ENCODE measurements at places on chromosomes 12 and 14. TPM values are rescaled to one million over a fixed set of nuclear protein-coding genes. Genes with fewer than 3 reads are reported as not detected.

Gene MYO1H
- 0.79 TPM for total RNA-seq

GRCh38 chr12:55974308-55974730 is 441 bp downstream of the RAB5B start:
- H3K27me3 ChIP-seq, result no peaks in the 10 kb centered on the region
- peaks cover 11% of the 10 kb centered on the region for H3K4me1 ChIP-seq
- H3K27ac ChIP-seq, result no peak overlapping the region
- peaks cover 17% of the 10 kb centered on the region for H3K36me3 ChIP-seq
- H3K4me3 ChIP-seq, result no peak overlapping the region

GRCh38 chr14:105710119-105711043 is 184.0 kb downstream of the TMEM121 start:
- H3K27me3 ChIP-seq, result no peaks in the 10 kb centered on the region
- no peaks in the 10 kb centered on the region for H3K4me1 ChIP-seq
- H3K4me3 ChIP-seq, result no peak overlapping the region
- DNase-seq, result no peak

Gene BDKRB2
- 3.6 TPM for total RNA-seq

GRCh38 chr12:17028348-17028747 is 422.4 kb upstream of the LMO3 start:
- no peaks in the 10 kb centered on the region for H3K36me3 ChIP-seq
- H3K27ac ChIP-seq, result no peak overlapping the region

DNA sequence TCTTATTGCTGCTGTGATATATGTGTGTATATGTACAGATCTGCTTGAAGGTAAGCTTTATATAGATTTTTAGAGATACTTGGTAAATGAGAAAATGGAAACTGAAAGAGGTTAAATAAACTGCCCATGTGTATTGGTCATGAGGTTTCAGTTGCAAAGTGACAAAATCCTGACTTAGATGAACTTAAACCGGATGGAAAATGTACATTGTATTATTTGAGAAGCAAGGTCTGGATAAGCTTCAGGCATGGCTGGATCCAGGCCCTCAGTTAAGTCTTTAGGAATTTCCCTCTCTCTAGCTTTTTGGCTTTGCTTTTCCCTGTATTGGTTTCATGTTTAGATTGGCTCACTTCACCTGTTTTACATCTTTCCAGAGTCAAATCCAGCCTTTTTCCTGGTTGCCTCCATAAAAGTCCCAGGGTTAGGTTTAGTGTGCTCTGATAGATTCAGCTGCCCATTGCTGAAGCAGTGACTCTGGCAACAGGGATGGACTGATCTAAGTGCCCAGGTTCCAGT is 21.0 kb upstream of the MAP1LC3B2 start:
- DNase-seq, result no peak
- no peak overlapping the region for H3K4me3 ChIP-seq
- H3K4me1 ChIP-seq, result peaks cover 43% of the 10 kb centered on the region
- H3K36me3 ChIP-seq, result no peaks in the 10 kb centered on the region

Gene TAS2R19
- 3.1 TPM for total RNA-seq

GRCh38 chr14:44970907-44971306 is 8.9 kb downstream of the TOGARAM1 start:
- H3K27me3 ChIP-seq, result no peaks in the 10 kb centered on the region
- no peak overlapping the region for H3K27ac ChIP-seq
- no peak for DNase-seq
- no peak overlapping the region for H3K4me3 ChIP-seq
- H3K36me3 ChIP-seq, result peaks cover 52% of the 10 kb centered on the region
- peaks cover 18% of the 10 kb centered on the region for H3K4me1 ChIP-seq

DNA sequence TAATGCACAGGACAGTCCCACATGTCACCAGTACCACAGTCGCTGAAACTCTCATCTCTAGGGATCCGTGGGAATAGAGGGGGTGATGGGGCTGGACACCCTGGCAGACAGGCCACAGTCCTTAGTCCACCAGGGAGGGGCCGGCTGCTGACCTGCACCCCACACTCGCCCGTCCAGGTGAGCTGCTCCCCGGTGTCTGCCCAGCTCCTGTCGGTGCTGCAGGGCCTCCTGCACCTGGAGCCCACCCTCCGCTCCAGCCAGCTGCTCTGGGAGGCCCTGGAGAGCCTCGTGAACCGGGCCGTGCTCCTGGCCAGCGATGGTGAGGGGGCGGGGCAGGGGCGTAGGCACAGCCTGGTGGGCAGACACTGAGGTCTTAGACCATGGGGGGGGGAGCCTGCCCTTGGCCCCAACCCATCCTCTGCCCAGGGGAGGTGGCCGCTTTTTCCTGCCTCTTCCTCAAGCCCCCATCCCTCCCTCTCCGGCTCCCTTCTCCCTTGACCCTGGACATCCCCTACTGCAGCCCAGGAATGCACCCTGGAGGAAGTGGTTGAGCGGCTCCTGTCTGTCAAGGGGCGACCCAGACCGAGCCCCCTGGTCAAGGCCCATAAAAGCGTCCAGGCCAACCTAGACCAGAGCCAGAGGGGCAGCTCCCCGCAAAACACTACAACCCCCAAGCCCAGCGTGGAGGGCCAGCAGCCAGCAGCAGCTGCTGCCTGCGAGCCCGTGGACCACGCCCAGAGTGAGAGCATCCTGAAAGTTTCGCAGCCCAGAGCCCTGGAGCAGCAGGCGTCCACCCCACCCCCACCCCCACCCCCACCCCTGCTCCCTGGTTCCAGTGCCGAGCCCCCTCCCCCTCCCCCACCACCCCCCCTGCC is 17.1 kb upstream of the ADSS1 start:
- no peak overlapping the region for H3K27ac ChIP-seq
- no peak overlapping the region for H3K4me3 ChIP-seq
- no peaks in the 10 kb centered on the region for H3K4me1 ChIP-seq
- H3K27me3 ChIP-seq, result no peaks in the 10 kb centered on the region
- no peak for DNase-seq

- H3K4me3 ChIP-seq, result no peak overlapping the region
- no peaks in the 10 kb centered on the region for H3K36me3 ChIP-seq
- no peaks in the 10 kb centered on the region for H3K4me1 ChIP-seq
- no peak overlapping the region for H3K27ac ChIP-seq
- H3K27me3 ChIP-seq, result peaks cover 46% of the 10 kb centered on the region
These were observed 125.6 kb upstream of the NOS1 start for GRCh38 chr12:117486840-117487659.

DNA sequence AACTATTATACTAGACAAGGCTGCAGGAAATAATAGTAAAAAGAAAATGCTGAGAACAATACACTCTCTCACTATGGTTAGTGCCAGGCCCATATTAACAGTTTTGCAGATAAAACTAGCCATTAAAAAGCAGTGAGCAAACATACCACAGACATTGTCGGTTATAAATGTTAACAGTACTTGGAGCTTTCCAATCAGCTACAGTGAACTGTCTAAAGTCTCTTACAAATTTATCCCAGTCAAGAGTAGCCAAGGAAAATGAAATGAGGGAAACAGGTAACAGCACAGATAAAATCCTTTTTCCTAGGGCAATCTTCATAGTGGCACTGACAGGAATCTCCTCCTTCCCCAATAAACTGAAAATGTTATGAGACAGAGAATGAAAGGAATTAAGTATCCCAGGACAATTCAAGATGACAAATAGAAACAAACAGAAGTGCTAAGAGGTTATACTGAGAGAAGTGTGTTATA is 30.8 kb downstream of the PAWR start:
- no peaks in the 10 kb centered on the region for H3K27me3 ChIP-seq
- no peak overlapping the region for H3K4me3 ChIP-seq
- H3K4me1 ChIP-seq, result peaks cover 21% of the 10 kb centered on the region
- DNase-seq, result no peak
- peaks cover 19% of the 10 kb centered on the region for H3K36me3 ChIP-seq

GRCh38 chr12:92560713-92561542 is 141.9 kb upstream of the PLEKHG7 start:
- peaks cover 6% of the 10 kb centered on the region for H3K4me1 ChIP-seq
- no peak overlapping the region for H3K4me3 ChIP-seq
- no peaks in the 10 kb centered on the region for H3K27me3 ChIP-seq
- no peak overlapping the region for H3K27ac ChIP-seq
- no peak for DNase-seq
- H3K36me3 ChIP-seq, result no peaks in the 10 kb centered on the region

DNA sequence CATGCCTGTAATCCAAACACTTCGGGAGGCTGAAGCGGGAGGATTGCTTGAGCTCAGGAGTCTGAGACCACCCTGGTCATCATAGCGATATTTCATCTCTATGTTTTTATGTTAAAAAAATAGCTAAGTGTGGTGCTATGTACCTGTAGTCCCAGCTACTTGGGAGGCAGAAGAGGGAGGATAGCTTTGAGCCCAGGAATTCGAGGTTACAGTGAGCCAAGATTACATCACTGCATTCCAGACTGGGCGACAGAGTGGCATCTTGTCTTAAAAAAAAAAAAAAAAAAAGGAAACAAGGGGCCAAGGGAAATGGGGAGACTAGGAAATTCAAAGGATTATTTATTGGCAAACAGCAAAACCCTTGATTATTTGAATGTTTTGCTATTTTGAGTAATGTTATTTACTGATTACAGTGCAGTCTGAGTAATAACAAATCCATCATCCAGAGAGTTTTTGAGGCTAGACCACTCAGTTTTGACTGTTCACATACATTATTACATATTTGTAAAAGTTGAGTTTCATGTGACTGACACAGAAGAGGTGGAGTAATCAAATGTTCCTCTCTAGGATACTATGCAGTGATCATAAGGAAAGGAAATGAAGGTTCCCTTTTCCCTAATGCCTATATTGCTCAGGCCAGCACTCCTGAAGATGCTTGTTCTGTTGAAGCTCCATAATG is 40.8 kb downstream of the PRKCH start:
- no peaks in the 10 kb centered on the region for H3K27me3 ChIP-seq
- peaks cover 4% of the 10 kb centered on the region for H3K36me3 ChIP-seq
- DNase-seq, result no peak
- H3K27ac ChIP-seq, result no peak overlapping the region
- peaks cover 5% of the 10 kb centered on the region for H3K4me1 ChIP-seq

Gene WNT1
- not detected for total RNA-seq

GRCh38 chr14:101480747-101481530 is 80.4 kb upstream of the DIO3 start:
- DNase-seq, result peak; percentile 50
- no peaks in the 10 kb centered on the region for H3K36me3 ChIP-seq
- peak overlapping the region; percentile 6 for H3K27ac ChIP-seq
- H3K27me3 ChIP-seq, result peaks cover 7% of the 10 kb centered on the region

DNA sequence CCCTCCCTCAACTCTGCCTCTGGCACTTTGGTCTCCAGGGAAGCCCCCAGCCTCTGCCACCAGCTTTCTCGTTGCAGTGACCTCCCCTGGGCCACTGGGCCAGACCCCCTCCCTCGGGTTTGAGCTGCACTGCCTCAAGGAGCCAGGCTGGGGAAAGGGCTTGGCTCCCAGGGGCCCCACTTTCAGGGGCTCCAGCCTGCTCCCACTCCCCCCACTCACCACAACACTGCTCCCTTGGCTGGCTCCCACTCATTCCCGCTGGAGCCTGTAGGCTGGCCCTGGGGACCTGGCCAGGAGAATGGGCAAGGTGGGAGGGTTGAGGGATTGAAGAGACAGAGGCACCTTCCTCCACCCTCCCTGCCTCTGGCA is 19.3 kb upstream of the KIF26A start:
- H3K27me3 ChIP-seq, result peaks cover 71% of the 10 kb centered on the region
- peak overlapping the region; percentile 91 for H3K27ac ChIP-seq
- DNase-seq, result no peak

GRCh38 chr14:87847216-87847755 is 145.7 kb downstream of the GALC start:
- H3K27me3 ChIP-seq, result no peaks in the 10 kb centered on the region
- no peaks in the 10 kb centered on the region for H3K4me1 ChIP-seq
- no peak overlapping the region for H3K27ac ChIP-seq
- no peaks in the 10 kb centered on the region for H3K36me3 ChIP-seq
- H3K4me3 ChIP-seq, result no peak overlapping the region
- DNase-seq, result no peak
